Foreskin fibroblast (primary cell): ENCODE measurements at places on chromosomes 13 and 19.

- DNase-seq: peak; percentile 45
Measured at GRCh38 chr19:10517760-10518443, 655 bp upstream of the S1PR5 start.

GRCh38 chr19:35209646-35210045 lies 18.9 kb downstream of the FAM187B start:
- no peak for DNase-seq

- no peak for DNase-seq
Measured at GRCh38 chr19:1859331-1859781, 4.0 kb downstream of the KLF16 start.

DNA sequence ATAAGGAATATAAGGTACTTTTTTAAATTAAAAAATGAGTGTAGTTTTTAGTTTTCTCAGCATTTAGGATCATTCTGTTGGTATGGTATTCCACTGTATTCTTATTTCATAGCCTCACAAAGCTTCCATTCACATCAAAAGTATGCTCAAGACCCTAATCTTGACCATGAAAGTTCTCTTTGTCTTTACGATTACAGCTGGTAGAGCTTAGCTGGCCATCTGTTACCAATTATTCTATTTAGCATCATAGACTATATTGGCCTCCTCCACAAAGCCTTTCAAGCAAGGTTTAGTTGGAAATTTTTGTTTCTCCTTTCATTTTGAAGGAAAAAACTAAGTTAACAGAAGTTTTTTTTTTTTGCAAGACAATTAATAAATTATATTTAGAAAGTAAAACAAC lies 245.1 kb downstream of the KCTD12 start:
- peak; percentile 78 for DNase-seq

DNA sequence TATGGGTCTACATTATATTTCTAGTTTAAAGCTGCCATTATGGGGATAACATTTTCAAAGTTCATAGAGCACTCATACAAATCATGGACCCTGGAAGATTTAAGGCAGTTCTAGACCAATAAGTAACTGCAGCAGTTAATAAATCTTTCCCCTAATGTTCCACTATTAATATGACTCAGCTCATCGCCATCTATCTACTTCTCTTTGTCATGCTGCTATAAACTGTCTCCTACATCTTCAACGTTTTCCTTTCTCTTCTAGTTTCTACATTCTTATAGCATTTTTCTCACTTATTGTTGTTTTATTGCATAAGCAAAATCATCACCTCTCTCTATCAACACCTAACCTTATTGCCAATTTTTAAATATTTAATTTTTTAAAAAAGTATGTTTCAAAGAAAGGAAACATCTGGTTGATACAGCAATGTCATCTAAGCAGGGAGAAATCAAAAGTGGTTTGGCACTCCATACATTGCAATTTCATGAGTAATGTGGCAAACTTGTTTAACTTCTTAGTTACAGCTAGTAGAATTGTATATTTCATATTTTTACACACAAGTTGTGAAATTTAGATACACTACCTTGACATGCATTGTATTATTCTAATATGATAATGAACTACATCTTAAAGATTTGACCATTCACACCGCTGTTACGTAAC lies 1500.4 kb upstream of the MIR17HG start:
- no peak for DNase-seq

- DNase-seq: no peak
Measured at GRCh38 chr19:32104850-32105235, 240.6 kb upstream of the ZNF507 start.
